Activated T-helper 9 cell treated with anti-CD3 and anti-CD28 coated beads, Interleukin-2, amount 50 U/mL, for 16 hours (primary cell): ENCODE measurements at places on chromosomes 7 and 10.

DNA sequence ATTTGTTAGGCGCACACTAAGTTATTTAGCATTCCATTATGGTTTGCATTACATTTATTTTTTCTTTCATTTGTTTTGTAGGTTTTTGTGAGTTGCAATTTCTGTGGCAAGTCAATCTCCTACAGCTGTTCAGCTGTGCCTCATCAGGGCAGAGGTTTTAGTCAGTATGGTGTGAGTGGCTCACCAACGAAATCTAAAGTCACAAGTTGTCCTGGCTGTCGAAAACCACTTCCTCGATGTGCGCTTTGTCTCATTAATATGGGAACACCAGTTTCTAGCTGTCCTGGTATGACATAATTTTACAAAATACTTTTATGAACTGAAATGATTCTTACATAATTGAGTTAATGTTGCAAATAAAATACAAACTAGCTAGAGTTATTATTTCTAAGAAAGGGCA lies 29.5 kb downstream of the MIOS start:
- DNase-seq = no peak

GRCh38 chr7:53383131-53383530 lies 347.7 kb downstream of the POM121L12 start:
- DNase-seq = no peak

- no peak for DNase-seq
Measured at GRCh38 chr7:69620063-69620462, 21.8 kb downstream of the AUTS2 start.

DNA sequence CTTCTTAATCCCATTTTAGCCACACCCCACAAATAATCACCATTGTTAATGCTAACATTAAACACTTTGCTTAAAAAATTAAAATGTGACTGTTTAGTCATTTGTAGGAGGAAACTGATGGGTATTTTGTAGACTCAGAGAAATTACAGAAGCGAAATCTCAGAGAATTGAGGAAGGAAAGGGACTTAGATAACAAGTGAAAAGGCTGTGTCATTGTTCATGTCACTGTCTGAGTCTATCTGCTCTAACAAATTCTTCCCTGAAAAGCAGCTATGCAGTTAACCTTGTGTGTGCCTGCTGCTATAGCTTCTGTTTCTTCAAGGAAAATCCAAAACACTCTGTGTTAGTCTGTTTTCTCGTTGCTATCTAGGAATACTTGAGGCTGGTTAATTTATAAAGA lies 40.9 kb upstream of the PLXDC2 start:
- DNase-seq = no peak
